ENCODE measurements at places on chromosomes 7 and 10.

DNA sequence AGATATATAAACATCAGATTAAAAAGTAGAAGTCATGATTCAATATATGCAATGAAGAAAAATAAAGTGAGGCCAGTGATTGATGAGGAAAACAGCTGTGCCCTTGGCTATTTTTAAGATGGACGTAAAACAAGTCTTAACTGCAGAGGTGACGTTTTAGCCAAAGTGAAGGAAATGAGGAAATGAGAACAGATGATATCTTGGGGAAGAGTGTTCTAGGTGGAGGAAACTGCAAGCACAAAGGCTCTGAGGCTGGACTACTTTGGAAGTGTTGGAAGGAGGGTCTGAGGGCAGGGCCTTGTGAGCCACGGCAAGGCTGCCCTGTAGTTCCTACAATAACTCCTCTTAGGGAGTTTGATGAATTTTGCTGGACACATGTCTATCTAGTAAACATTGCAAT lies 140.5 kb upstream of the AKR1E2 start:
- DNase-seq, result no peak

DNA sequence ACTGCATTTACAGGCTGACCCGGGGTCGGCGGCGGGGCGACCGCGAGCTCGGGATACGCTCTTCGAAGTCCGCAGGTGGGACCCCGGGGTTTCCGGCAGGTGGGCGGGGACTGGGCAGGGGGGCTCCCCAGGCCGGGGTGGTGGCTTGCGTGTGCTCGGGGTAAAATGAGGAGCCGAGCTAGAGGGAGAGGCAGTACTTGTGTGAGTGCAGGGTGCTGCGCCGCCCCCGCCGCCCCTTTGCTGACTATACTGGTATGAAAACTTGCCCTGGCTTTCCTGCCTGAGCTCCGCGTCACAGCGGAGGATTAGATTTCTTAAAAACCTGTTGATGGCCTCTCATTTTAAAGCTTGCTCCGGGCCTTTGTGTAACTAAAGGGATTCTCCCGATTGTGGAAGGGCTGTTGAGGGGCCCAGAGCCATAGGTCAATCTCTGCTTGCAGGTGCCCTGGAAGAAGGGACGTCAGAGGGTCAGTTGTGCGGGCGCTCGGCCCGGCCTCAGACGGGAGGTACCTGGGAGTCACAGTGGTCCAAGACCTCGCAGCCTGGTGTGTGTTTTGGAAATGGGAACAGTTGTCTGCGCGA lies 488 bp downstream of the ARMC10 start:
- peak; percentile 49 for DNase-seq

- DNase-seq, result no peak
Observed at GRCh38 chr7:4612237-4612636, 69.9 kb upstream of the FOXK1 start.

- DNase-seq, result no peak
Observed at GRCh38 chr10:102157224-102157623, 5.0 kb downstream of the NOLC1 start.

DNA sequence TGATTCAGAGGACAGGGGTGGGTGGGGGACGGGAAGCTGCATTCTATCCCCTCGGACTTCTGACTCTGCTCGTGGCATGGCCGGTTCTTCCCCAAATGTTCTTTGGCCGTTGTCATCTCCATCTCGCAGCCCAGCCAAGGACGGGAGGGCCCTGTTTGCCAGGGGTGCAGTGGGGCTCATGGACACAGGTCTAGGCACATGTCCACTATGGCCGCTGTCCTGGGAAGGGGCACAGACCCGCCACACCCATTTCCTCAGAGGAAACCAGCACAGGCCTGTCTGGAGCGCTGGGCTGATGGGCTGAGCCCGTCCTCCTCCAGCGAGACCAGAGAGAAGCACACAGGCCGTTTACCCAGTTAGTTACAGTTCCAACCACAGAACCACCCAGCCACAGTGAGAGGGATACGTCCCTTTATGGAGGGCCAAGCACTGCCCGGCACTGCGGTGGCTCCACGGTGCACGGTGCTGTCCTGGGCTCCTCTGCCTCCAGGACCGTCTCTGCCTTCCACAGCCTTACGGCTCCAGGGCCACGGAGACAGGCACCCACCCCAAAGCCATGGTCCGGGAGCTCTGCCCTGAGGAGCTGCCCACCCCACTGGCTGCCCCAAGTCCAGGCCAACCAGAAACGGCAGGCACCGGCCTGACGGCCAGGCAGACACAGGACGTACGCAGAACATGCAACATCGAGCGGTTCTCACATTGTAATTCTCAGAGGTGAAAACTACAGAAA lies 20.2 kb downstream of the DPYSL4 start:
- DNase-seq, result no peak

GRCh38 chr7:53642361-53642760 lies 606.9 kb downstream of the POM121L12 start:
- DNase-seq, result no peak

DNA sequence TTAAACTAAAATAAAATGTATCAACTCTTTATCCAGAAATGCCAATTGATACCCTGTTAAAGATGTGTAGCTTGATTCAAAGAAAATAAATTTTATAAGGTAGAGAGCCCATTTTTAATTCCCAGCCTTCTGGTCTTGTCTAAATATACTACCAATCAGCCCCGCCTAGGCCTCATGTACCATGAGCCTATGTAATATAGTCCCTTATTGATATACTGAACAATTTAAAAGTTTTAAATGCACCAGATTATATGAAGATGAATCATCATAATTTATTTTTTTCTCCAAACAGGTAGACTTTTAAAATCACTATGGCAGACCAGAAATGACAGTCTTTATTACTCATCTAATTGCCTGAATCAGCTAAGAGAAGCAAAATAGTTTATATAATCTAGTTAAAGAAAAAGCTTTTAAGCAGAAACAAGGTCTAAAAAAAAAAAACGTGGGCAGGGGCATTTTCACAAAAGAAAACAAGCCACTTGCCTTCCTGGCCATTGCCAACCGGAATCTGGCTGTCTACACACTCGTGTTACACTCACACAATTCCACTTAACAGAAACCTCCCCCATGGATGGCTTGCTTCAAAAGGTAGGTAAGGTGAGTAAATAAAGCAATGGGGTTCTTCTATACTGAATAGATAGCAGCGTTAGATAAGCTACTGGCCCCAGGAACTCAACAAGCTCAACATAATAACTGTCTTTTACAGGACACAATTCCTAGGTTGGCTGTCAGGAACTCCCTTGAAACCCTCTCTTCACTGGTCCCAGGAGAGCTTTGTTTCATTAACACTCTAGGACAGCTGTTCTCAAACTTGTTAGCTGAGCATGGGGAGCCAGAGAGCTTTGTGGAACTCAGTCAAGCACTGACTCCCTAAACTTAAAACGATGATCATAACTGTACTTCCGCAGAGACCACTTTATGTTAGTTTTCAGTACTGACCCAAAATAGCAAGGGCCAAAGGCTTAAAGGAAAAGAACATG lies 37.2 kb downstream of the RAPGEF5 start:
- DNase-seq, result peak; percentile 39

DNA sequence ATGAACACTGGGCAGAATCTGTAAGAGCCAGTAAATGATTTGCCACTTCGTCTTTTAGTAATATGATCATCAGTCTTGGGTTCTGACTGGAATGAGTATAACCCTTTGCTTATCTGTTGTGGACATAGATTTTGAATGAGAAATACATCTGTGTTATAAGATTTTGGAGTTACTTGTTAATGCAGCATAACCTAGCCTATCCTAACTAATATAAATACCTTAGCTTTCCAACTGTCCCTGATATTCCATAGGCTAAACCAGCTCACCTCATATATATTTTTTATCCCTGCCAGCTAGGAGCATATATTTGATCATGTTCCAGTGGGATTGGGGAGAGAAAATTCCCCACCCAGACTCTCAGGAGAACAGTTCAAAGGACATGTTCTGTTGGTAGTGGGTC lies 15.1 kb downstream of the LRMDA start:
- DNase-seq, result no peak

DNA sequence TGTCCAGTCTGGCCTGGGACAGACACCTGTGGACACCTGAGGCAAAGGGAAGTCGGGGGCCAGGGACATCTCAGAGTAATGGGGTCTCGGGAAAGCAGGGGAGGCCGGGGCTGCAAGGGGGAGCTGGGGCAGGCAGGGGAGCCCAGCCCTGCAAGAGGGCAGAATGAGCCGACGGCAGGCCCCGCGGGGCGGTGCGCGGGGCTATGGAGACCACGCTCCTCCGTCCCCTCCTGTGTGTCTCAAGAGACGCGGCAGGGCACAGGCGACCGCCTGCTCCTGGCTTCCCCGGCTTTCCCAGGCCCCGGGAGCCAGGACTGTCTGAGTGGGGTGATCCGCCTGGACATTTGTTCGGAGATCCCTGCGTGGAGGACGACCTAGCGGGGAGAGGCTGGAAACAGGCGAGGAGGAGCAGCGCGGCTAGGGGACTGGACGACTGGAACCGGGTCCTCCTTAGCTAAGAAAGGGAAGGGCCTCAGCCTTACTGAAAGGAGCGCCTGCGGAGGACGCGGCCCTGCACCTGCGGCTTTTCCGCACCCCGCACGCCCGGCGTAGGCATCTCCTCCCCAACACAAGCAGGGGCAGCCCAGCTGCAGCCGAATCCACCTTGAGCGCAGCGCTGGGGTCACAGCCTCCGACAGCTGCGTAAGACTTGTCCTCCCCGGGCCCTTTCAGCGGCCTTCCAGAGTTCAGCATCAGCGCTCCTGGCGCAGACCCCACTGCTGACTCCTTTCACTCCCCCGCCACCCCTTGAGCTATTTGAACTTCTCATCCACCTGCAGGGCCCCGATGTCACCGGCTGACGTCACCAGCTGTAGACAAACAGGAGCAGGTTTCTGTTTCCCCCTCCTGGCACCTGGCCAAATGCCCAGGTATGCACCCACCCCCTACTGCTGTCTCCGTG lies 176.4 kb downstream of the ZNF248 start:
- DNase-seq, result no peak

GRCh38 chr10:24900888-24901685 lies 51.3 kb downstream of the PRTFDC1 start:
- DNase-seq, result no peak

GRCh38 chr7:158596309-158596708 lies 8.7 kb upstream of the PTPRN2 start:
- DNase-seq, result no peak

DNA sequence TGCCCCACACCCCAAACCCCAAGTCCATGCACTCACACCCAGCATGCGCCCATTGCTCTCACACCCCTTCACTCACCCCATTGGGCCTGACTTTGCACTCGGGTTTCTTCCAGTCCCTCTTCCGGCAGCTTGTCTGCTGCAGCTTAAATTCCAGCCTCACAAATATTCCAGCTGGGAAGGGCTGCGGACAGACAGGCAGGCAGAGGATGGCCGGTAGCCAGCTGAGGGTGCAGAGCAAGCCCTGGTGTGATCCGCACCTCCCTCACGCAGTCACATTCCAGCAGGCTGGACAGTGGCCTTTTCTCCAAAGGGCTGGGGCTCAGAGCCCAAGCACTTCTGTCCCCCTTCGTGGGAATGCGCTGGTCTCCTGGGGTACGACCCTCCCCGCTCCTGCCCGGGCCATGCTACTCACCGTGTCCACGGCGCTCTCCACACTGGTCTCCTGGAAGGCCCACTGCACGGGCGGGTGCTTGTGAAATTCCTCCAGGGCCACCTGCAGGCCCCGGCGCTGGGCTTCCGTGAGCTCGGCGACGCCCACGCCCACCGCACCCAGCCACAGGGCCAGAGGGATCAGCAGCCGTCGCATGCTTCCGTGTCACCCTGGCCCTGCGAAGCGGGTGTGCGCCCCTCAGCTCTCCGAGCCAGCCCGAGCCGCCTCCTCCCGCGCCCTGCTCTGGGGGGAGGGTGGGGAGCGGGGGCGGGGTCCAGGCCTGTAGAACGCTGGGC lies 1.2 kb downstream of the RARRES2 start:
- DNase-seq, result no peak

- no peak for DNase-seq
Observed at GRCh38 chr7:46291601-46292150, 370.6 kb upstream of the IGFBP3 start.

GRCh38 chr7:103148131-103148993 lies 537 bp downstream of the NAPEPLD start:
- DNase-seq, result no peak

GRCh38 chr7:85154282-85154937 lies 32.4 kb downstream of the SEMA3D start:
- DNase-seq, result no peak

GRCh38 chr7:98105942-98106544 lies 619 bp upstream of the LMTK2 start:
- DNase-seq, result no peak

GRCh38 chr7:86784765-86785164 lies 141.1 kb downstream of the GRM3 start:
- DNase-seq, result no peak

DNA sequence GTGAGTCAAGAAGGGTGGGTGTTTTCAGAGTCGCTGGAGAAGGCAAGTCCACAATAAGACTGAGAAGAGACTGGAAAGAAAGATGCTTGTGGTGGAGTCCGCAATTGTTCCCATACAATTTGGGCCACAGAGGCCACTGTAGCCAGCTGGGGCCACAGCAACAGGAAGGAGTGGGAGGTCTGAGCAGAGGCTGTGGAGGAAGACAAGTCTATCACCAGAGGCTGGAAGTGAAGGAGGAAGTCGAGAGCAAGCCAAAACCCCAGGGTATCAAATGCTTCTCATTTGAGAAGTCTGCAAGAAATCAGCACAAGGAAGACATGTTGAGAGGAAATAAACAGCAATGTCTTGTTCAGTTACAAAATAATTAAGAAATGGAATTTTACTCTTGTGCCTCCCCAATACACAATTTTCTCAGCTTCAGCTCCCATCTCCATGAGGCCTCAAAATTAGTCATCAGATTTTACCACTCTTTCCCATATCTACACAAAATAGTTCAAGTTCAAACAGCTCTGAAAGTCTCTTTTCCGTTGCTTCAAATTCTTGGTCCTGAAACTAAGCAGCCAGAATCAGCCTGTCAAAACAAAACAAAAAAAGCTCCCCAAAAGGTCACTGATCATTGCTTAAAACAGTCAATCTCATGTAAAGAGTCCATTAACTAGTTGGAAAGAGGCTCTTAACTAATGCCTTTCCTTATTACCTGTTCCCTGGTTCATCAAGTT lies 31.6 kb downstream of the SLC16A12 start:
- no peak for DNase-seq

DNA sequence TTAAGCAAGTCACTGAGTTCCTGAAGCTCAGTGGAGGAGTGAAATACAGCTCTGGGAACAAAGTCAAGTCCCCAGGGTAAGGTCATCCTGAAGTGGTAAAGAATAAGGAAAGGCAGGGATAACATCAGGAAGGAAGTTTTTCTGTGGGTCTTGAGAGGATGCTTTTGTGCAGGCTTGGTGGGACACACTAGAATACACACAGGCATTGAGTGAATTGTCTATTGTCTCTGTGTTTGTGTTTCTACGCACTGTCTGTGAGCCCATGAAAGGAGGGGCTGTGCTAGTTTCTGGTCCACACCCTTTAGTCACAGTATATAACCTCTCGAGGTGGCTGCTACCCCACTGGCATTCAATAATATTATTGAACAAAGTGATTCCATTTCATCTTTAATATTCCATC lies 95.8 kb upstream of the ABCB5 start:
- DNase-seq, result no peak

- peak; percentile 95 for DNase-seq
Observed at GRCh38 chr10:94402204-94402842, at the start of gene TBC1D12. TSS of gene TBC1D12 (plus strand) at chr10:94402541. CDS start at chr10:94402614, 73 bp downstream.

- no peak for DNase-seq
Observed at GRCh38 chr7:115911465-115911864, 119.1 kb downstream of the TFEC start.
